Activated naive CD4-positive, alpha-beta T cell (primary cell): ENCODE measurements at places on chromosomes 2 and 18.

GRCh38 chr2:146964494-146964893 is 880.3 kb upstream of the ACVR2A start:
- no peak for DNase-seq

DNA sequence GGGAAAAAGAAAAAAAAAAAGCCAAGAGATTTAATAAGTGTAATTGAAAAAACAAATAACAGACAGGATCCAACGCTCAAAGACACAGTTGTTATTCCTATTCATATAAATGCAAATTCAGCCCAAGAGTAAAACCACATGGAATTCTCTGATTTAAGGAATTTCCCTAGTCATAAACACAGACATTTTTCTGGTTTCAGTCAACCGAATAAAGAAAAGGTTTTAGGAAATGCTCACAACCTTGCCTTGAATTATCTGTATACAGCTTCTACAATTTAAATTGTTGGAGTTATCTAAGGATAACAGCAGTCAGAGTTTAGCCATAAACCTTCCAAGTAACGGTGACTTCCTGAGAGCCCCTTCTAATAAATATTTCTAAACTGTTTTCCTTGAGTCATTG is 122.7 kb downstream of the VWC2L start:
- no peak for DNase-seq

- DNase-seq = no peak
These were observed 60.2 kb downstream of the PDE1A start for GRCh38 chr2:182366628-182367027.

DNA sequence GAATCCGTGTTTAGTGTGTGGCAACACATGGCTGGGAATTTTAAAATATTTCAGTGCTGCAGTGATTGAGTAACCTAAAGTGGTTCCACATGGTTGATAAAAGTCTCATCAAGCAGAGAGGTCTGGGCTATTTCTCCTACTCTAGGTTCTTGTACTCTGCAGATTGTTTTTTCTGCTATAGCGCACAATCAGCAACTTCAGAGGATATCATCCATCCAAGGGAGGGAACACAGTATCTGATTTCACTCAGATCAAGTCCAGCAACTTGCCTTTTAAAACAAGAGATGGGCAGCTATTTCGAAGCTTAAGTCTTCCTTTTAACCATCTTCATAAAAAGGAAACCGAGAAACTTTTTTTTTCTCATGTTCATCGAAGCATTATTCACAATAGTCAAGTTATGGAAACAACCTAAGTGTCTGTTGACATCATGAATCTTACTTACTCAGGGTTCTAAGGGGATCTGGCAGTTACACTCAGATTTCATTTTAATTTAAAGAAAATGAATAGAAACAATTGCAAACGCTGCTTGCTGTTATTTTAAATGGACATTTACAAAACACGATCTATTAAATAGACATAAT is 172.7 kb upstream of the TRIB2 start:
- DNase-seq = no peak

GRCh38 chr2:14363137-14363536 is 269.4 kb upstream of the LRATD1 start:
- no peak for DNase-seq

- DNase-seq = no peak
These were observed 29.8 kb upstream of the LAMA1 start for GRCh38 chr18:7147399-7147798.

- no peak for DNase-seq
These were observed 355.6 kb downstream of the NBAS start for GRCh38 chr2:15205562-15205961.

- DNase-seq = no peak
These were observed 63.9 kb downstream of the COMMD1 start for GRCh38 chr2:61969376-61969775.

DNA sequence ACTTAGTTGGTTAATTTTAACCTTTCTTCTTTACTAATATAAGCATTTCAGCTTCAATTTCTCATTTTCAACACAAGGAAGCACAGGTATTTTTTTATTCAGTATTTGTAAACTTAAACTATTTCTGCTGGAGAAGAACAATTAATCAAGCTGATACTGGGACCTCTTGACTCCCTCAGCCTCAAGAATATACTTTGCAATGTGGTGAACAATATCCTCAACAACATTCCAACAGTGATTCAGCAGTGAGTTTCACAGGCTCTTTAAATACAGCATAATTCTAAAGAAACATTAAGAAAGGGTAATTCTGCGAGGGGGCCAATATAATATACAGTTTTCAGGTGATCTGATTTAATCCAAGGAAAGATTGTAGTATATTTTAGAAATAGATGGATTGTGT is 10.0 kb downstream of the RAPGEF4 start:
- DNase-seq = no peak

DNA sequence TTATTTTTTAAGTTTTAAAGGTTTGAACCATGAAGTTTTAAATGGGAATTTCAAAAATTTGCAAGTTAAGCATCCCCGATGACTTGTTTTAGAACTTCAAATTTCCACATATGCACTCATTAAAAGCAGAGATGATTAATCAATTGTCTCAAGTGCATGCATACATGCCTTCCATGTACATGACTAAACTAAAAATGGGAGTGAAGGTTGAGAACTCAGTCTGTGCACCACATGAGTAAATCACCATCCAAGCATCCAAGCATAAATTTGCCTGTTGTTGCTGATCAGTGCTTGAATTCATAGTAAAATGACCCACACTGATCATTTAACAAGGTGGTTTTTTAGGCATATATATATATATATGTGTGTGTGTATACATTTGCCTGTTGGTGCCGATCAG is 249.8 kb downstream of the ARHGAP15 start:
- no peak for DNase-seq

DNA sequence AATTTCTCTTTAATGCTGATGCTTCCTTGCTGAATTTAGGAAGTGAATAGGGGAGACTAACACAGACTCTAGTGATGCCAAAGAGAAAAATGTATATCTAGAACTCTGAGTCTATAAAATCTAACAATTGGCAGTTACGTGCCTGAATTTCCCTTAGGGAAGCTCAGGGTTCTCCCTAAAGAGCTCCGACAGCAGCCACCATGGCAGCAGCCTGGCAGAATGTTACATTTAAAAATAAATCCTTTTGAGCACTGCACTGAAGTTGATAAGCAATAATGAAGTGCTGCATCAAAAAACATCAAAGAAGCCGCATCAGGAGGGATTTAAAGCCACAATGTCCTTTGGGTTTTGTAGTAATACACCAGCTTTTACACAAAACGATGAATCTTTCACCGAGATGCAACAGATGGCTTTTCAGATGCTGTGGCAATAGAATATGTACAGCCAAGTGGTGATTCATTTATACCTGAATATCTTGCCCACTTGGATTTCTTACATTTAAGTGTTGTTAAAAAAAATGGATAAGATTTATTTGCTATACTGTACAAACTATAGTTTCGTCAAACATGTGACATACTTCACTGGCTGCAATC is 291.2 kb upstream of the SESTD1 start:
- DNase-seq = no peak
